Activated T-helper 1 cell treated with Interleukin-2 at 50 U/mL for 16 hours (primary cell): ENCODE measurements at places on chromosomes 4 and X.

DNA sequence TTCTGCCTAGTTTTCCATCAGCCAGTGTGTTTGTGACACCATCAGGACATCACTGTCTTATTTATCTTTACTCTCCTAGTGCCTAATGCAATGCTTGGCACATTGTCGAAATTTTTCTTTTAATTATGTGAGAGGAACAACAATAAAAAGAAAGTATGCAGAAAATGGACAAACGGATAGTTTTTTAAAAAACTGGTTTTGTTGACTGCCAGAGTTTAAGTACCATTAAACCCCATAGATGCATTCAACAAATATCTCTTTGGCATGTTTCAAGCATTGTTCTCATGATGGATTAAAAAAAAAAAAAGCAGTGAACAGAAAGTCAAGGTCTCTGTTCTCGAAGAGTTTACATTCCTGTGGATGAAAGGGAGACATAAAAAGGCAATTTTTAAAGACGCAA lies 398.4 kb downstream of the PPP3CA start:
- DNase-seq = no peak

- no peak for DNase-seq
Measured at GRCh38 chr4:124123181-124123580, 589.4 kb downstream of the ANKRD50 start.

GRCh38 chr4:141078871-141079270 lies 54.4 kb downstream of the RNF150 start:
- DNase-seq = no peak

DNA sequence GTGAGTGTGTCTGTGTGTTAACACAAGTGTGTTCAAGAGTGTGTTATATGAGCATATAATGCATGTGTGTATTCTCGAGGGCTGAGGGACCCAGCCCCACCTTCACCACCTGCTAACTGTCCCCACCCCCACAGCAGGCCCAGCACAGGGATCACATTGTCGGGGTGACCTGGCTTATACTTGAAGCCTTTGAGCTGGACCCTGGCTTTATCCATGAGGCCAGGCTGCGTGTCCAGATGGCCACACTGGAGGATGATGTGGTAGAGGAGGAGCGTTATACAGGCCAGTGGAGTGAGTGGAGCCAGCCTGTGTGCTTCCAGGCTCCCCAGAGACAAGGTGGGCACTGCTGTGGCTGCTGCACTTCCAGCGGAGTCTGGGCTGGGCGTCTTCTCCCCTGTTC lies 7.6 kb downstream of the IL9R start:
- no peak for DNase-seq

GRCh38 chr4:57078685-57079521 lies 31.3 kb downstream of the IGFBP7 start:
- no peak for DNase-seq

- no peak for DNase-seq
Measured at GRCh38 chr4:26171941-26172340, 148.9 kb upstream of the RBPJ start.

- no peak for DNase-seq
Measured at GRCh38 chrX:55623100-55623499, at the start of gene FOXR2. Gene FOXR2 (plus strand): TSS chrX:55623400. CDS start chrX:55623712, 312 bp downstream.

- peak; percentile 1 for DNase-seq
Measured at GRCh38 chrX:135931644-135932487, 38.4 kb downstream of the SAGE1 start.

DNA sequence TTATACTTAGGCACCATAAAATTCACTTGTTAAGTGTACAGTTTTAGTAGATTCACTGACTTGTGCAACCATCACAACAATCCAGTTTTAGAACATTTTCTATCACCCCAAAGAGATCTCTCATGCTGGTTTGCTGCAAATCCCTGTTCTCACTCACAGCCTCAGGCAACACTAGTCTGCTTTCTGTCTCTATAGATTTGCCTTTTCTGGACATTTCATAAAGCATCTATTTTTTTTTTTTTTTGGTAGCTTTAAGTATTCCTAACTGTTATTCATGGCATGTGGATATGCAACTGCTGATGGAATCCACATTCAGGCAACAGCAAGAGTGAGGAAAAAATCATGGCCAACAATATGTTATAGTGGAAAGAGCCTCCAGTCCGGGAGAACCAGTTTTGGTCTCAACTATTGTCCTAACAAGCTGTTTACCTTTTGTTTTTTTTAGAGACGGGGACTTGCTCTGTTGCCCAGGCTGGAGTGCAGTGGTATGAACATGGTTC lies 27.0 kb upstream of the TMEM150C start:
- no peak for DNase-seq

DNA sequence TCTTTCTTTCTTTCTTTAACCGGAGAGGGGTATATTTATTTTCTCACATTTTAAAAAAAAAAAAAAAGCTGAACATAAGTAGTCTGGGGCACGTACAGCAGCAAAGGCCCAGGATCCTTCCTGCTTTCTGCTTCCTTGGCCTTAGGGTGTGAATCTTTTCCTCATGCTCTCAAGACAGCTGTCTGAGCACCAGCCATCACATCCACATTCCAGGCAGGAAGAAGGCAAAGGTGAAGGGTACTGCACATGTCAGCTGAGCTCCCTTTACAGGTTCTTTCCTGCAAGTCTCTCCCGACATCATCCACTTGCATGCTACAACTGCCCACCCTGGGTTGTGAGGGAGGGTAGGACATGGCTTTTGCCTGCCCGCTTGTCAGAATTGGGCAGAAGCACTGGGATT lies 63.7 kb upstream of the GDPD2 start:
- DNase-seq = no peak

- no peak for DNase-seq
Measured at GRCh38 chr4:138097912-138098600, 144.1 kb downstream of the SLC7A11 start.

DNA sequence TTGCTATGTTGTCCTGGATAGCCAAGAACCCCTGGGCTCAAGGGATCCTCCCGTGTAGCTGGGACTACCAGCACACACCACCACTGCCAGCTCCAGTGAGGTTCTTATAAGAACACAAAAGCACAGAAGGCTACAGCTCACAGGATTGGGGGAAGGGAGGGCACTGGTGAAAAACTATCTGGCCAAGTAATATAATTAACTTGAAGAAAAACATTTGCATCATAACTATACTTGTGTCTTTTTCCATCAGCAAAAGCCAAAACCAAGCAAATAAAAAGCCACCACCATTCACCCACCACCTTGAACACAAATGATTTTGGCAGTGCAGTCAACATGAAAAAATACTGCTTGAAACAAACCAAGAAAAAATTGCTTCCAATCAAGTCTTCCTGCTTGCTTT lies 188.2 kb downstream of the MAML3 start:
- no peak for DNase-seq

DNA sequence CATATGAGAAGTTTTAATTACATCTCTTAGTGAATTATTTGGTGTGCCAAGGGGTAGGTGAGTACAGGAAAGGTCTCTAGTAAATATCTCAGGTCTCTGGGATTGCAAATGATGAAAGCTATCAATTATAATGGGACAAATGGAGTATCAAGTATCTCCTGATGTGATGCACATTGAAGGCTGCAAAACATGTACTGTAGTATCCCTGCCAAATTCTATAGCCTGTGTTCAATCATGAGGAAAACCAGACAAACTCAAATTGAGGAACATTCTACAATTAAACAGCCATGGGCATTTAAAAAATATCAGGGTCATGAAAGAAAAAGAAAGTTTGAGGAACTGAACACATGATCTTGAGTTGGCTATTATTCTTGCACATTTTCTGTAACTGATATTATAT lies 665.4 kb upstream of the PABPC4L start:
- no peak for DNase-seq

DNA sequence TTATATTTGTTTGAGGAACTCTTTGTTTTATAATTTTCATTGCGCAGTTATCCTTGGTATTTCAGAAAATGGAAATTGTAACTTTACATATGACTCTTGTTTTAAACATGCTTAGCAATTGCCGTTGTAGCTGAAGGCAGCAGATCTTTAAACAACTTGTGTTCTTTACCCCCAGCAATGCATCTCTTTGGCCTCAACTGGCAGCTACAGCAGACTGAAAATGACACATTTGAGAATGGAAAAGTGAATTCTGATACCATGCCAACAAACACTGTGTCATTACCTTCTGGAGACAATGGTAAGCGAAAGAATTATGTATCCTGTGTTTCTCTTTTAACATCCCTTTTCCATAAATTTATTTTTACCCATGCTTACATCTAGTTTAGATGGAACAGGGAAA lies 263.6 kb downstream of the DCTD start:
- DNase-seq = no peak

- no peak for DNase-seq
Measured at GRCh38 chr4:138086611-138087041, 155.5 kb downstream of the SLC7A11 start.

GRCh38 chr4:47065051-47065481 lies 33.7 kb downstream of the GABRB1 start:
- no peak for DNase-seq

DNA sequence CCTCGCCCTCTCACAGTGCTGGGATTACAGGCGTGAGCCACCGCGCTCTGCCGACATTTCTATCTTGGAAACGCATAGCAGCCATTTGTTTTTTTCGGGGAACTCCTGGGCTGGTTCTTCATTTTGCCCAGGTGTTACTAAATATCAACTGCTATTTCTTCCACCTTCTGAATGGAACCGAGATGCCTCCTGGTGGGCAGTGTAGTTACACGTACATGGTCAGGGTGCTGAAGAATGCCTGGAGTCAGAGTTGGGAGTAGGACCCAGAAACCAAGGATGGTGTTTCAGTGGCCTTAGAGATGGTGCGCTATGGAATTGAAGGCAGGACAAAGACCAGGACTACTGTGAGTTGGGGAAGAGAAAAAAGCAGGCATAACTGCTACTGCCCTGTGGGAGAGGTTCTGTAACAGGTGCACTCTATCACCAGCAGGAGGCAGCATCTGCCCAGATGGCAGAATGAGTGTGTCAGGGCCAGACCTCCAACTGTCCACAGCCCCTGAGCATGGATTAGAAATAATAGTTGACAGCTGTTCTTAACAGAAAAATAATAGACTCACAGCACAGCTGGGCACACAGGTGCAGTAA lies 81.7 kb downstream of the ZC4H2 start:
- DNase-seq = peak; percentile 6

- DNase-seq = peak; percentile 46
Measured at GRCh38 chr4:3880615-3881120, 114.5 kb downstream of the ADRA2C start.

DNA sequence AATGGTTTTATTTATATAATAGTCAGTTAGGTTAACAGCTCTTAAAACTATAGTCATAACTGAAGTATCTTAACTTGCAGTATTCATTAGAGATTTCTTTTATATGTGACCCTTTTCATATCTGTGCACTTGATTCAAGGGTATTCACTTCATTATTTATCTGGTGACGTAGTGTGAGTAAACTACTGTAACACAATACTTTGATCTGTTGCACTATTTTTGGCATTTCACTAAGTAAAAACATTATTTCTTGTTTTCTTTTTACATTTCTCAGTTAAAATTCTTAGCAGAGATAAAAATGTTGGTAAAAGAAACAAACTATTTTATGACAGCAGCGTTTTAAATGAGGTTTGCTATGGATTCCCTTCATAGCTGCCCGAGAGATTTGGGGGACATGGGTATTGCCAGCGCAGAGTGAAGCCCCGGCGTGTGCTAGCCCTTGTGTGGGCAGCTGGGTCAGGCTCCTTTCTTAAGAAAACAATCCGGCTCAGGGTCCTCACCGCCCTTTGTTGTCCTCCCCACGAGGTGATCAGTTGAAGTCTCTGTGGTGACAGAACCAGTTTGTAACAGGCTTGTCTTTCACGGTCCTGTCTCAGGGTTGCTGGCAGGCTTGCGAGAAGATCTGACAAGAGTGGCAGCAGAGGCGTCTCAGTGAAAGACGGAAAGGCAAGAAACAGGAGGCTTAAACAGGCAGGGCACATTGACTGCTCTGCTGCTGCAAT lies 293.4 kb downstream of the BMPR1B start:
- DNase-seq = no peak

DNA sequence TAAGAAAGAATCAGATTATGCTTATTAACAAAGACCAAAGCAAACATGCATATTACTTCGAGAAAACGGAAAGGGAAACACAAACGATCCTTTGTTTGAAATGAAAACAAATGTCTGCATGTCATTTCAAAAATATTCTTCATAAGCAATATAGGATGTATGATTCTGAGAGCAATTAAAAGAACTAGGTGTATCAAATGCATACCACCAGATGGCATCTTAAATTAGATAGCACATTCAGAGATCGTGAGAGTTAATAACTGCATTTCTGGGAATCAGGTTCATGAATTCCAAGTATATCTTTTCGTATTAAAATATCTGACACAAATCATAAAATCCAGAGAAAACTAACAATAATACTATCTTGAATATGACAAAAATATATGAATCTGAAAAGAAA lies 159.5 kb downstream of the PPP3CA start:
- DNase-seq = no peak

DNA sequence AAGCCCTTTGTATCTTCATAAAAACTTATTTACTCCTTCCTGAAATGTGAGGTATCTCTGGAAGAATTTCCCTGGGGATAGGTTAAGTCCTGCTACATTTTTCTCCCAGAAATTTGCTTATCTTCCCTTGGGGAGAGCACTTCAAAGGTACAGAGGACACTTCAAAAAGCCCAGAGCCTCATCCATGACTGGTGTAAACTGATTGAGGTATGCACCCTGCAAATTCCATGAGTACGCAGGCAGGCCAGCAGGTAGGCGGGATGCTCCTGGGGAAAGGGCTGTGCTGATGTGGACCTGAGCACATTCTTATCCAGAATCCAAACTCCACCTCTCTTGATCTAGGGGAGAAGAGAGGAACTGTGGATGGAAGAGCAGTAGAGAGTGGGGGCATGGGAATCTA lies 26.3 kb upstream of the RASGEF1B start:
- no peak for DNase-seq

GRCh38 chrX:115367951-115368350 lies 78.4 kb downstream of the LUZP4 start:
- no peak for DNase-seq

DNA sequence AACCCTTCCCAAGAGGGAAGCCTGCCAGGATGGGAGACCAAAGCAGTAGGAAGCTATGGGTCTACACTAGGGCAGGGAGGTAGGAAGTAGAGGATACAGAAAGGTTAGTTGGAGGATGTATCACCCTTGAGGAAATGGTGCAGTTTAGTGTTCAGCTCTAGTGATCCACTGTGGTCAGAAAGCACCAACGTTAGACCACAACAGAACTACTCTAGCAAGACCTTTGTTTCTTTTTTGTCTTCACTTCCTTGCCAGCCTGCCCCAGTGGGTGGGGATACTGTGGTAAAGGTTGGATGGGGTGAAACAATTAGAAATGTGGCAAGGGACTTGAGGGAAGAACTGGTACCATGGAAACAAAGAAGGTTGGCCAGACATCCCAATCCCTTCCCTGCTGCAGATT lies 83.3 kb downstream of the DDIT4L start:
- DNase-seq = no peak

DNA sequence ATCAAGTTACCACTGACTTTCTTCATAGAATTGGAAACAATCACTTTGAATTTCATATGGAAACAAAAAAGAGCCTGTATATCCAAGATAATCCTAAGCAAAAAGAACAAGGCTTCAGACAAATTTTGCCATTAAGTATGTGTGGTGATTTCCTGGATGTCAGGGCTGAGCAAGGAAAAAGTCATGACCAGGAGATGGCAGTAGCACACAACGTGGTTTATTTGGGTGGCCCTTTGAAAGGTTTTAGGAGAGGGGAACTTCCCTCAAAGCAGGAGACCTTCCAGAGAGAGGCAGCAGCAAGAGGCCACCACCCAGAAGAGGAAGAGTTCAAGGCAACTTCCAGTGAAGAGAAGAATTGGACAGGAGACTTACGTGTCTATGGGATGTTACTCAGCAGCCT lies 18.1 kb upstream of the ZXDB start:
- DNase-seq = no peak

GRCh38 chr4:71184195-71184781 lies 154.5 kb upstream of the SLC4A4 start:
- DNase-seq = no peak
